Inflammatory macrophage treated with lipopolysaccharide for 1 hour (primary cell): ENCODE measurements at places on chromosomes 13 and 19.

- DNase-seq, result peak; percentile 50
These were observed 47.2 kb downstream of the TM9SF2 start for GRCh38 chr13:99548448-99548847.

- peak; percentile 84 for DNase-seq
These were observed 43.3 kb downstream of the RFX2 start for GRCh38 chr19:6066661-6067646.

- DNase-seq, result no peak
These were observed 1323.5 kb upstream of the SLC10A2 start for GRCh38 chr13:104389691-104390090.

DNA sequence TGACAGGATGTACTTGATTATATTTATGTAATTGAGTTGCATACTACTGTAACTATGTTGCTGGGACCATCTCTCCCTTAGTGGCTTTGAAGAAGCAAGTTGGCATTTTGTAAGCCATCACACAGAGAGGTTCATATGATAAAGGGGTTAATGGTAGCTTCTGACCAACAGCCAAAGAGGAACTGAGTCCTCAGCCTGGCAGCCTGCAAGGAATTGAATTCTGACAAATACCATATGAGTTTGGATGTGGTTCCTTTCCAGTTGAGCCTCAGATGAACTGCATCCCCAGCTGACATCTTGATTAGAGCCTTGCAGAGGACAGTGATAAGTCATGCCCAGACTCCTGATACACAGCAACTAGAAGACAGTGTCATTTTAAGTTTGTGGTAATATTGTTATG, 8.6 kb upstream of the MYCBP2 start:
- peak; percentile 24 for DNase-seq

DNA sequence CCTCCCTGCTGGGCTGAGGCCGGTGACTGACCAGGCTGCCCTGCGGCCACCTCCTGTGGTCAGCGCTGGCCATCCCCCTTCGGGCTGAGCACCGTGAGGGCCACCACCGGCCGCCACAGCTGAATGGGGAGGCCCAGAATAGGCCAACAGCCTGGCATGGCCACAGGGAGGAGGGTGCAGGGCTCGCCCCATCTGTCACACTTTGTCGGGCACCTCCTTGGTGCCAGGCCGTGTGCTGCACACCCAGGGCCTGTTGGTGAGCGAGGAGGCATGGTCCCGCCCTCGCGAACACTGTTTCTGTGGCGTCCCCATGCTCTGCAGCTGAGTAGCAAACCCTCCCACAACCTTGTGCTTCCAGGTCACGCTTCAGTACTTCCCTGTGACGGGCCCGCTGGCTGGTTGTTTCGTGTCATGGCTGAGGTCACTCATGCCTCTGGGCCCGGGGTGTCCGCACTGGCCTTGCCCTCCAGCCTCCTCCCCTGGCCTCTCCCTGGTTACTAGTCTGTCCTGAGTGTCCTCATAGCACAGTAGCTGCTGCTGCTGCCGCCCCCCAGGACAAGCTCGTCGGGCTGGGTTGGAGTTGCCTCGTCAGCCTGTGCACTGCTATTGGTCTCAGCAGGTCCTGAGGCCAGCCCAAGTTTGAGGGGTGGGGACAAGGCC, 15.2 kb downstream of the EPN1 start:
- DNase-seq, result no peak

DNA sequence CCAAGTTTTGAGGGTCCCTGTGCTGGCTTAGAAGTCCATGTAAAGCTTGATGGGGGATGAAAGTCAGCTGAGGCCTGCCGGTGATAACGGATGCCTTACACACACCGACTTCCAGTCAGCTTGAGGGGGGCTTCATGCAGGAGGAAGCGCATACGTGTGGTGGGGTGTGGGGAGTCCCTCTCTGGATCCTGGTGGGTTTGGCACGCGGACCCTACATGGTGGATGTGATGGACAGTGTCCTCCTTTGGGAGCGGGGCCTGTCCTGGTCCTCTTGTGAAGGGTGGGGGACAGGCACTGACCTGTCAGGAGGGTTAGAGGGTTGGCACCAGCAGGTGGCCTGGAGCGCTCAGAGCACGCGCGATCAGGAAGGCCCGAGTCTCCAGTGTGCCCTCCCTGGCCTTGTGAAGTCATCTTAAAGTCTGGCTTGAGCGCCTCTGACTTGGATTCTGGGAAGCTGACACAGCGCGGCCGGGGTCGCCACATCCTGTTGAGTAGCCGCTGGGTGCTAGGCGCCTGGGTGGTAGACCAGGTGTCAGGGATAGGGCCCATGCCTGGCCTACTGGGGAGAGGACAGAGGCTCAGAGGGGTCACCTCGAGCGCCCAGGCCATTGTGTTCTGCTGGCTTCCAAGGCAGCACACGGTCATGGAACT, 2.9 kb downstream of the DAZAP1 start:
- no peak for DNase-seq

GRCh38 chr13:50158385-50159165, 143.3 kb downstream of the KCNRG start:
- DNase-seq, result no peak

DNA sequence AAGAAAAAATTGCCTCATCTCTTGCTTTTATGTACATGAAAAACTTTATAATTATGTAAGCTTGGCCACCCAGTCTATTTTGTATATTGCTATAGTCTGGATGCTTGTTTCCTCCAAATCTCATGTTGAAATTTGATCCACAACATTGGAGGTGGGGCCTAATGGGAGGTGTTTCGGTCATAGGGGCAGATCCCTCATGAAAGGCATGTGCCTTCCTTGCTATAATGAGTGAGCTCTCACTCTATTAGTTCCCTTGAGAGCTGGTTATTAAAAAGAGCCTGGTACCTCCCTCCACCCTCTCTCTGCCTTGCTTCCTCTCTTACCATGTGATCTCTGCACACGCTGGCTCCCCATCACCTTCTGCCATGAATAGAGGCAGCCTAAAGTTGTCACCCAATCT, 1005.1 kb downstream of the PCDH9 start:
- no peak for DNase-seq
